ENCODE measurements at places on chromosomes 1 and 21.
A peak's percentile ranks its signal among the peaks of the same experiment; 100 is the strongest.

DNA sequence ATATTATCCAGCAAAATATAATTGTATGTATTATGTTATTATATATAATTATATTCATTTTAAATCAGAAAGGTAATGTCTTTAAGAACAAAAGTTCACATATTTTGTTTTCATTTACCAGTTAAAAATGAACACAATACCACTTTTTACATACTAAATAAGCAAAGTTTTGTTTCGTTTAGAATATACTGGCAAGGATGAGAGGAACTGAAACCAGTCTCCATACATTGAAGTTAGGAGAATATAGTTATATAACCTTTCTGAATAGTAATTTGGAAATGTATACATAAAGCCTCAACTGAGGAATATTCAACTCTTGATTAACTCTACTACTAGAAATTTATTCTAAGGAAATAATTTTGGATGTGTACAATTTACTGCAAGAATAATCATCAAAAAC lies 110.5 kb downstream of the ZNF644 start:
- DNase-seq: no peak

DNA sequence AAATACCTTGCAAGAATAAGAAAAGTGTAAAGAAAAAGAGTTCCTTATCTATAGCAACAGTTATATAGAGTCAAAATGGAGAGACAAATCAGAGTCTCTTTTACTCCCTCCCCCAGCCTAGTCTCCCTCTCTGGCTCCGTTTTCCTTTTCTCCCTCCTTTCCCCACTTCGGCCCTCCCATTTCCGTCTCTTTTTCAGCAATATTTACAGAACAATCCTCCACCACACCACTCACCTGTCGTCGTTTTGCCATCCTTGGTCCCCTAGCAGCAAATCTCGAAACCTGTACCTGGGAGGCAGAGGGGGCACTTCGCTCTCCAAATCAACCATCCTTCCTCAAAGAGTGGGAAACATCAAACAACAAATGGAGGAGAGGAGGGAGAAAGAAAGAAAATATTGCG lies 259 bp downstream of the KCNT2 start:
- DNase-seq: no peak

GRCh38 chr1:242710847-242711246 lies 186.3 kb upstream of the PLD5 start:
- DNase-seq: no peak

DNA sequence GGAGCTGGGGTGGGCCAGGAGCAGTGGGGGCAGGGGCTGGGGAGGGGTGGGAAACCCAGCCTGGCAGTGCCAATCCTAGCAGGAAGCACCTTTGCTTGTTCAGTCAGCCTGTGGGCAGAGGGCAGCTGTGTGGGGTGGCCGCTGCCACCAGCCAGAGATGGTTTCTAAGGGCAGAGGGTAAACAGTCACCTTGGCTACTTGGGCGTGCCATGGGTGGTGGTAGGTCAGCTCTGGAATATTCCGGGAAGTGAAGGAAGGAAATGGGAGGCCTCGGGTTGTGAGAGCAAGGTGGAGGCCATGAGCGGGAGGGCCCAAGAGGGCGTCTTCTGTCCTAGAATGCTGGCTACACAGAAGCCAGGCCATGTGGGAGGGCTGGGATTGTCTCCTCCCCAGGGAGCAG lies 20.7 kb upstream of the WNT4 start:
- no peak for DNase-seq

GRCh38 chr1:23732363-23733224 lies 10.7 kb upstream of the ELOA start:
- no peak for DNase-seq

DNA sequence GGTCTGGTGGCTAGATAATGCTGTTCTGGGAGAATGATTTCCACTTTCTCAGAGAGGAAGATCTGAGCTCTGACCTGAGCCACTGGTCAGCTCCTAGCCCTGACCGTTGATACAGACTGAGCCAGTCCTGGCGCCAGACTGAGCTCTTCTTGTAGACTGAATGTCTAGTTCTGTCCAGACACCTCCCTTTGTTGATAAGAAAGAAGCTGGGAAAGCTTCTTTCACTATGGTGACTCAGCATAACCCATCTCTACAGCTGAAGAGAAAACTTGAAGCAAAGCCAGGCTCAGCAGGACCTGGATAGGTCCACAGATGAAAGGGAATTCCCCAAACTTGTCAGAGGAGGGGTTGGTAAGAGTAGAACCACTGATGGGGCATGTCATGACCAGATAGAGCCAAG lies 9.9 kb upstream of the TRABD2B start:
- DNase-seq: no peak

GRCh38 chr1:103112546-103112945 lies 4.2 kb upstream of the COL11A1 start:
- no peak for DNase-seq

GRCh38 chr21:31710586-31710985 lies 21.3 kb downstream of the SCAF4 start:
- no peak for DNase-seq

DNA sequence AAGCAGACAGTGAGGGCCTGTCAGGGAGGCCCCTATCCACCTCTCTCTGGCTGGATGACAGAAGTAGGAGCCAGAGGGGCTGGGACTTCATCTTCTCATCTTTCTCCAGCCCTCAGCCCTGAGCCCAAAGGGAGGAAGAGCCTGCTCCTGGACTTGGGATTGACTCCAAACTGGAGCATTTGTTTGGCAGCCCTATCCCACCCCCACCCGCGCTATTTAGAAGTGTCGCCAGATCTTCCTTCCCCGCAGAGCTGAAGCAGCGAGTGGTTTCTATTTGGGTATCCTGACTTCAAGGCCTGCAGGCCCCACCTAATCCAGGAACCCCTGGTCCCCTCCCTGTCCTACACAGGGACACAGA lies 9.6 kb downstream of the NES start:
- DNase-seq: peak; percentile 92

GRCh38 chr1:227943381-227944089 lies 4.2 kb downstream of the WNT9A start:
- DNase-seq: peak; percentile 22

GRCh38 chr1:221824025-221824424 lies 82.1 kb upstream of the DUSP10 start:
- DNase-seq: no peak

DNA sequence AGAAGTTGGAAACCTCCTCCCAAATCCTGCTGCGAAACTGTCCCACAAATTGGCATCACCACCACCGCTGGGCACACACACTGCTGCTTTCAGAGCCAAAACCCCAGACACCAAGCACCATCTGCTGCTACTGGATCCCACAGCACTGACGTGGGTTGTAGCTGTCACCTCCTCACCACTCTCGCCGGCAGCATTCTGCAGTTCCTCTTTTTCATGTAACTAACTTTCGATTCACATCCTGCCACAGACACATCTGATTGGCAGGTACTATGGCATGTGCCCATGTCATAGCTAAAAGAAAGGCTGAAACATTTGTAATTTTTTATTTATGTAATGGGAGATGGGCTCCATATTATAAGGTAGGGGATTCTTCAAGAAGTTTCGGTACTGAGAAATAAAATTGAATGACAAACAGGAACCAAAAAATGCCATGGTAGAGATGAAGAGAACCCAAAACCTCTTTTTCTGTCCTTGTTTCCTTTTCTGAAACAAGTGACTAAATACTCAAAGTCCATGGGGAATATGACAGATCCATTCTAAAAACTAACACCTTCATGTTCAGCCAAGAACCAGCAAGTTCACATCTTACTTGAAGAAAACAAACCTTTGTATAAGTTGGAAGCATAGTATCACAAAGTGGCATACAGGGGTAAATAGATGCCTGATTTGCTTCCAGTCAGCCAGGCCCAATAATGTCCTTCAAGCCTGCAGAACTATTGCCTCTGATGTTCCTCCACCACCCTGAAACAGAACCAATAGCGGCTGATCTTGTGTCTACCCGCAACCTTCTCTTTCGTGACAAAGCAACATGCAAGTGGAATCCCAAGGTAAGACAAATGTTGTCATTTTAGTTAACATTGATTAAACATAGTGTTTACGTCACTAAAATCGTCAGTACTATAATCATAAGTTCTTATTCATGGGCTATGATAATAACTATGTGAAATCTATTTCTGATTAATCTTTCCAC lies 26.6 kb upstream of the RGS13 start:
- DNase-seq: peak; percentile 58

GRCh38 chr1:16998589-16998988 lies 13.1 kb downstream of the ATP13A2 start:
- no peak for DNase-seq

- DNase-seq: peak; percentile 42
Observed at GRCh38 chr1:216750031-216750627, 26.9 kb upstream of the ESRRG start.

DNA sequence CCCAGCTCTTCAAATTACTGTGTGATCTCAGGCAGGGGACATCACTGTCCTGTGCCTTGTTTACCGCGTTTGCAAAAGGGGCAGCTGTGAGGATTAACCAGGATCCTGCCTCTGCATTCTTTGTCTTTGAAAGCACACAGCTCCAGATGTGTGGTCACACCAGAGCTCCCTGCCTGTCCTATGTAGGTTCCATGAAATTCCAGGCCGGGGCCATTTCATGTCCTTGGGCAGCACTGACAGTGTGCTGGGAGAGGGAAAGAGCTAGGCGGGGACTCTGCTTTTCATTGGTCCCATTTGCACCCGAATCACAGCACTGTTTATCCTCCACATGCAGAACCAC lies 42.2 kb upstream of the SELENON start:
- no peak for DNase-seq

GRCh38 chr1:85661767-85662166 lies 46.5 kb downstream of the ZNHIT6 start:
- no peak for DNase-seq

GRCh38 chr1:49435291-49435690 lies 588.5 kb downstream of the AGBL4 start:
- no peak for DNase-seq

GRCh38 chr1:36126797-36127500 lies 1.9 kb upstream of the COL8A2 start:
- DNase-seq: no peak

- no peak for DNase-seq
Observed at GRCh38 chr1:96684744-96685143, 36.8 kb upstream of the PTBP2 start.

GRCh38 chr1:5405263-5405662 lies 587.0 kb downstream of the NPHP4 start:
- no peak for DNase-seq

DNA sequence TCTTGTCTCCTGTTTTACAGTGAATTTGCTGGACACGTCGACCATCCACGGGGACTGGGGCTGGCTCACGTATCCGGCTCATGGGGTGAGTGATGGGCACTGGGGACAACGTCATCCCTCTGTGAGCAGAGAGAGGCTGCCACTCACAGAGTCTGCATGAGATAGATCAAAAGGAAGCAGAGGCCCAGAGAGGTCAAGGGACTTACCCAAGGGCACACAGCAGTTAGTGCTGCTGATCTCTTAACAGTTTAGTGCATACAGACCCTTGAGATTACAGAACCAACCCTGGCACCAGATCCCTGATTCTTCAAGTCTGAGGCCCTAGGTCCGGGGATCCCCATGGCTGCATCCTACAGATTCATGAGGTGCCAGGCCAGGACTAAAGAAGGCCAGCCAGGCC lies 6.0 kb downstream of the EPHA8 start:
- DNase-seq: no peak

GRCh38 chr1:207817166-207817565 lies 65.3 kb downstream of the CD46 start:
- DNase-seq: no peak

- peak; percentile 71 for DNase-seq
Observed at GRCh38 chr1:41358131-41359021, 2.9 kb upstream of the FOXO6 start.

DNA sequence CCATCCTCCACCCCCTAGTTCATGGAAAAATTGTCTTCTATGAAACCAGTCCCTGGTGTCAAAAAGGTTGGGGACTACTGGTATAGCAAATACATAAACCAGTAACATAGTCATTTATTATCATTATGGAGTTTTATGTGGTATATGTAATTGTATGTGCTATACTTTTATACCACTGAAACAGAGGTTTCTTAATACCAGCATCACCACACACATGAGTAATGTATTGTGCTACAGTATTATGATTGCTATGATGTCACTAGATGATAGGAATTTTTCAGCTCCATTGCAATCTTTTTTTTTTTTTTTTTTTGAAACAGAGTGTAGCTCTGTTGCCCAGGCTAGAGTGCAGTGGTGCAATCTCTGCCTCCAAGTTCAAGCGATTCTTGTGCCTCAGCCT lies 5.7 kb upstream of the PAXBP1 start:
- DNase-seq: no peak

GRCh38 chr1:168164771-168165170 lies 14.0 kb upstream of the TIPRL start:
- DNase-seq: no peak

- DNase-seq: no peak
Observed at GRCh38 chr1:153272186-153272585, 12.7 kb downstream of the LORICRIN start.

DNA sequence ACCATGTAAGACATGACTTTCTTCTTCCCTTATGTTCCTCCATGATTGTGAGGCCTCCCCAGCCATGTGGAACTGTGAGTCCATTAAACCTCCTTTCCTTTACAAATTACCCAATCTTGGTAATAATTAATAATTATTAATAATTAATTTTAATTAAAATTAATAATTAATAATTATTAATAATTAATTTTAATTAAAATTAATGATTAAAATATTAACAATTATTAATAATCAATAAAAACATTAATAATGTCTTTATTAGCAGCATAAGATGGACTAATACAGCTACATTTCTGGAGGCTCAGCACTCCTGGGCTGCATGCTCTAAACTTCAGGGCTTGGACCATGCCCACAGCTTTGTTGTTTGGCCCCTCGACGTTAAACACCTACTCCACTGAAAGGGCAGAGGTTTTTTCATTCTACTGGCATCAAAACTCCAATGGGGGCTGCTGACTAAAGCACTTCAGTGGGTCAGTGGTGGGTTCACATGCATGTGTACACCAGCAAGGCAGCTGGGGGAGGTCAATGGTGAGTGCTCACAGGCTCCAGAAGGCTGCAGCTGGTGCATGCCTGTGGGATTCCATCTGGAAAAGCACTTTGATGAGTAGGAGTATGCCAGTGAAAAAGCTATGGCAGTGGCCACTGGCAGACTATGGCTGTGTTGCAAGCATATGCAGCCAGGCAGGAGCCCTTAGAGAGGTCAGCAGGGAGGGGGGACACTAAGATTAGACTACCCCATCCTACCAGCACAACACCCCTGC lies 561.3 kb downstream of the NCAM2 start:
- DNase-seq: no peak

DNA sequence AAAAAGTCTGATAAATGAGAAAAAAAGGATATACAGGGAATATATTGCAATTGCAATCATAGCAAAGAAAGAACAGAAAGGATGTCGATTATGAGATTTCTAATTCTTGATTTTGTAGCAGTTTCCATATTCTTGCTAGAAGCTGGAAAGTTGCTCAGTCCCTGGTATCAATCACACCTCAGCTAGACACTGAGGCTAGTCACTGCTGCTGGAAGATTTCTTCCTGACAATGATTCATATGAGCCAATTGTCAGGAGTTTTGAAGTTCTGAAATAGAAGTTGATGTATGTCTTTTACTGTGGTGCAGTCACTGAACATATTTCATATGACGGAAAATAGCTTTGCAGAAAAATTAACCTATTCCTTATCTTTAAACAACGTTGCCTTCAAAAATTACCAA lies 208.4 kb upstream of the C1orf105 start:
- DNase-seq: no peak
